ENCODE measurements at places on chromosomes 7 and 10.
A peak's percentile ranks its signal among the peaks of the same experiment; 100 is the strongest.

DNA sequence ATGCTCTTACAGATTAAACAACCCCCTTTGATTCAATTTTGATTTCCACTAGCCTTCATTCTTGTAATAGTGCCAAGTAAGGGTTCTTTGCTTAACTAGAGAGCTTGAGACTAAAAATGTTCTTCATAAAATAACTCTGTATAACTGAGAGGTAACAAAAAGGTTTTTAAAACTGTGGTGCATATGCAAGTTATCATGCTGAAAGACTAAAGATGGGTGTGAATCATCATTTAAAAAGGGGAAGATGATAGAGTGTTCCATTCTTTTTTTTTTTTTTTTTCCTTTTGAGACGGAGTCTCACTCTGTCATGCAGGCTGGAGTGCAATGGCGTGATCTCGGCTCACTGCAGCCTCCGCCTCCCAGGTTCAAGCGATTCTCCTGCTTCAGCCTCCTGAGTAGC, 11.1 kb downstream of the MDFIC start:
- DNase-seq: no peak

DNA sequence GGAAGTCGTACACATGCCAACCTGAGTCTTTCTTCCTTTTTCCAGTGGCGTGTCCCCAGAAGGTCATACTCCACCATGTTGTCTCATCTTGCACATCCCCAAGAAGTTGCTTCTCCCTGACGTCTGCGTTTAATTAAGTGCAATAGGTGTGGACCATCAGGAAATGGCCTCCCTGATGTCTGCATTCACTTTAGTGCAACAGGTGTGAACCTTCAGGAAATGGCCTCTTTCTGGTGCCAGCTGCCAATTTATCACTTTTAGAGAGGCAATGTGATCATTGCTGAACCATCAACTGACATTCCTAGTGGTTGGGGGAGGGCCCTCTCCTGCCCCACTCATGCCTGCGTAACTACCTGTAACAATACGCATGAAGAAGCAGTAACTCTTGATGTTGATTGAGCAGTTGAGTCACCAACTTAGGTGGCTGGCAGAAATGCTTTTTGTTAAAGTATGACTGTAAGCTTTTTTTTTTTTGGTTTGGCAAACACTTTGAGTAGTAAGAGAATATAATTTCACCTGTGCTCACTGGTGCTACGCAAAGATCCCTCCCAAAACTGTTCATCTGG, 25.8 kb downstream of the SCIN start:
- DNase-seq: peak; percentile 56

GRCh38 chr7:117982071-117983055, 109.1 kb upstream of the CTTNBP2 start:
- no peak for DNase-seq

GRCh38 chr10:51640120-51640819, 59.1 kb downstream of the CSTF2T start:
- no peak for DNase-seq

DNA sequence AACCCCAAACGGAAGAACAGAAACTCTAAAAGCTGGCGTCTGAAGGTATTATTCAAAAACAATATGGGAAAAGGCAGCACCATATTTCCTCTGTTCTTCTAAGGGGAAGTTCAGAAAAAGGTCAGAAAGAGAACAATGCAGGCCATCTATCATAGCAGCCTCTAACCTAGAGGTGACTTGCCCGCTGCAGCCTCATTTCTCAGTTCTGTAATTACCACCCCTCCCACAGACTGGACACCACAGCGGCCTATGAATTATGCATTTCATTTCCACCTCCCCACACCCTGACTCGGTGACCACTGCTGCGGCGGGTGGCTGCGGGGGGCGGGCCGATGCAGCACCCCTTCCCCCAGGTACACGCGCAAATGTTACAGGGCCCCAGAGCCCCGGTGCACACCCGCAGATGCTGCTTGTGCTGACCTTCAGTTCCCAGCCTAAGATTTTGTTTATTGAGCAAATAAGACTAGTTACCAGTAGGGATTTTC, 125.5 kb downstream of the CLEC2L start:
- no peak for DNase-seq

DNA sequence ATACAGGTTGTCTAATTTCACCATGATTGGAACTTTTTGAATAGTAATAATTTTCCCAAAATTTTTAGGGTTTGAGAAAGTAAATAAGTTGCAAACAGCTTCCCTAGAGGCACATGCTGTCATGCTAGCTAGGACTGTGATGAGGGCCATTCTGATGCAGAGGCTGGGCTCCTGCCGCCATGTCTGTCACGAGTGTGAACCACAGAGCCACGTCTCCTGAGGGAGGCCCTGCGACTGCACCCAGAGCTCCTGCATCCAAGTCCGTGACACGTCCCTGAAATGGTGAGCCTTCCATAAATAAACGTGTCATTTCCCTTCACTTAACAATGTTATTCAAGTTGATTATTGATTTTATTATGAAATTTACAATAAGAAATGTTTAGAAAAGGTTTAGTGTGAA, 40.0 kb downstream of the C10orf120 start:
- no peak for DNase-seq

DNA sequence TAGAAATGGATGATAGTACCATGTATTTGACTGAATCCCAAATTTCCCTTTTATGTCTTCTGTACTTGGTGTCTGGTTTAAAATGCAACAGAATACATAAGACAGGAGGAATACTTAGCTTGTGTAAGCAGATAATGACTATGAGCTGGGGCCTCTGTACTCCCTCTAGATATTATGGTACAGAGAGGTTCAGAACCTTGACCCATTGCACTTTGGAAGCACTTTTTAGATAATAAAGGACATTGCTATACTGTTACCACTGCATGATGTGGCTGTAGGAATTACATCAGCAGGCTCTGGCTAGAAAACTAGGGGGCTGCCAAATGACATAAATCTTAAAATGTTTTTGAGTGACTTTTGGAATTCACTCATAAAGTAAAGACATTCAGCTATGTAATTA, 526.6 kb downstream of the SORCS1 start:
- no peak for DNase-seq

- no peak for DNase-seq
Measured at GRCh38 chr7:154857728-154858681, 144.9 kb downstream of the PAXIP1 start.

DNA sequence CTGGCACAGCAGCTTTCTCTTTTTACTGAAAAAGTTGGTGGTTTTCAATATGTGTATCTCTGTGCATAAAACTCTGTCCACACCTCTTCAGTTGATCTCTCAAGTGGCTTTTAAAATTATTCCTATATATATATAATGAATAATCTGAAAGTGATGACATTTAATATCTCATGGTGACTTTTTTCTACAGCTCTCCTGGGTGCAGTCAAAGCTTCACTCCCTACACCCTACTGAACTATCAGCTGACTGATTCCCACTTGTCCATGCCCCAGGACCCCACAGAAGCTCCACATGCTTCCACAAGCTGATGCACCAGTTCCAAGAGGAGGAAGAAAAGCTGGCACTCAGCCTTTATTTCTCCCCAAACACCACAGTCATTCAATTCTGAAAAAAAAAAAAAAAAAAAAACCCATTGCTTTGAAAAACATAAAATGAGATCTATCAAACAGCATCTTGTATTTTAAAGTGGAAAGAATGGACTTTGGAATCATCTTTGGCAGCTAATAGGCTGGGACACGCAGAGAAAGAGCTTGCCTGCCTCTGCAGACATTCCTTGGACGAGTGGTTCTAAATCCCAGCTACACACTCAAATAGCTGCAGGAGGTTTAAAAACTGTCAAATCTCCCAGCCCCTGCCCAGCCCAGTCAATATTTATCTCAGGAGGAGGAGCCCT, 75.3 kb upstream of the GDF10 start:
- no peak for DNase-seq

GRCh38 chr7:41185851-41186250, 517.0 kb downstream of the INHBA start:
- no peak for DNase-seq

DNA sequence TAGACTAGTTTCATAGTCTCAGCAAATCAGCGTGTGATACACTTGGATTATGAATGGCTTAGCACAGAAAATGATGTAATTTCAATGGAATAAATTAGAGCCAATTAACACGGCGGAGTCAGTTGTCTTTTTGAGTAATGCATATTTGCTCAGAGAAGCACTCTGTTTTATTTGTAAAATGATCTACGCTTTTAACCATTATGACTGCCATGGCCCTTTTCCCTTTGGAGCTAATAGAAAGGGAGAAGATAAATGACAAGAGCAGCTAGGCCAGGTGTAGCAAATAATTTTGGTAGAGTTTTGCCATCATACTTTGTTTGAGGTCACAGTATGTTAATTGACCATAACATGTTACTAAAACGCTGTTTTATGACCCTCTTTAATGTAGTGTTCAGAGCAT, 86.8 kb downstream of the GPR158 start:
- DNase-seq: no peak

DNA sequence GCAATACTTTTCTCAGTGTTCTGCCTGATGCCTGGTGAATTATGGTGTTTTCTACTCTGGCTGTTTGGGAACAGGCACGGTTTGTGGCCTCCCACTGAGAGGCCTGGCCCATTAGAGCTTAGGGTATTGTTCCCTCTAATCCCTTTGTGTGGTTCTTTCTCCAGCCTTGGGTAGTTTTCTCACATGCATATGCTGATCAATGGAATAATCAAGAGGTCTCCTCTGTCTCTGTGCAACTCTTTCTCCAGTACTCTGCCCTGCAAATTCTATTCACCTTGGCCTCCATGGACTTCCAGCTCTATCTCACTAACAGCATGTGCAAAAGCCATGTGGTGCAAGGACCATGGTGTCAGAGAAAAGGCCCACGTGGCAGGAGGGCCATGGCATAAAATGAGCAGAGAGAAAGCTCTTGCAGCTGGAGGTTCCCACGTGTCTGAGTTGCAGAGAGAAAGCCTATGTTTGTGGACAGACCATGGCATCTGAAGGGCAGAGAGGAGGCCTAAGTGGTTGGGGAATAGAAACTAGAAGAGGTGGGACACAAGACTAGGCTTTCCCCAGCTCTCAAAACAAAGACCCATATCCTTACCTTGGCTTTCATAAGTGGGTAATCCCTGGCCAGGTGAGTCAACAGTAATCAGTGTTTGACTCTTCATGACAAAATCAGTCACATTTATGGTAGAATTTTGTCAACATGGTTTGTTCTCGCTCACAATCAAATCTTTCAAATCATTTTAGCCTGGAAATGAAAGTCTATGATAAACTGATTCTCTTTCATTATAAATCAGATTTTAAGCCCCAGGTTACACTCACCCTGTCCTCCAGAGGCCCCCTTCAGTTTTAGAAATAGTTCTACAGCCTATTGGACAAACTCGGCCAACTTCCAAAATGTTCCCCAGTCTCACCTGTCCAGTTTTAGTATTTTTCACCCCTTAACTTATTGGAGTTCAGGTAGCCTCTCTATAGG, 17.3 kb downstream of the OPALIN start:
- no peak for DNase-seq

- DNase-seq: no peak
Measured at GRCh38 chr7:44973610-44974401, 5.0 kb downstream of the MYO1G start.

DNA sequence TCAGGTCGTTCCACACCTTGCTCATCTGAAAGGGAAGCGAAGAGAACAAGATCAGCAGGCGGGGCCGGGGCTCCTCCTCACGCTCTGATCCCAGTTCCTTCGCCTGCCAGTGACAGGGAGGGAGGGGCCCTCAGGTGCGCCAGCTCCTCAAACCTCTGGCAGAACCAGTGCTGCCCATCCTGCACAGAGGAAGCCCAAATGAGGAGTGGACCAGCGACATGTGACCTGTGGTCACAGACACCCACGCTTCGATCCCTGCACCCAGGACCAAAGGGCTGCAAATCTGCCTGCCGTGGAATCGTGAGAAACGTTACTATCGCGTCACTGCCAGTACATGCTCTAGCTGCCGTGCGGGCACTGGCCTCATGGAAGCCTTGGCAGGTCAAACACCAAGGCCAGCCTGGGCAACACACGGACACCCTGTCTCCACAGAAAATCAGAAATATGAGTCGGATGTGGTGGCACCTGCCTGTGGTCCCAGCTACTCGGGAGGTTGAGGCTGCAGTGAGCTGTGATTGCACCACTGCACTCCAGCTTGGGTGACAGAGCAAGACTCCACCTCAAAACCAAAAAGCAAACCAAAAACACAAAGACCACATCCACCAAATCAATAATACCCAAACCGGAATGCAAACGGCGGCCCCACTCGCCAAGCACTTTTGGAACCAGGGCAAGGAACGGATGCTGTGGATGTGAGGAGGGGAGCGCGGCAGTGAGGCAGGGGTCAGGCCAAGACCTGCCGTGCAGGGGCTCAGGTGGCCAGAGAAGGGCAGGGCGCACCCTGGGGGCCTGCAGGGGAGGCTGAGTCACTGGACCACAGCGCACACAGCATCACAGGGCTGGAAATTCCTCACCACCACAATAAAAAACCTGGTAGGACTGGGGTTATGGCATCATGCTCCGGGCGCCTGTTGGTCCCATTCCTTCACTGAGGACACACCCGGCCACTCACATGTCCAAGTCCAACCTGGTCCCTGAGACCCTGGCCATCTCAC, 13.4 kb downstream of the NUDT1 start:
- no peak for DNase-seq

DNA sequence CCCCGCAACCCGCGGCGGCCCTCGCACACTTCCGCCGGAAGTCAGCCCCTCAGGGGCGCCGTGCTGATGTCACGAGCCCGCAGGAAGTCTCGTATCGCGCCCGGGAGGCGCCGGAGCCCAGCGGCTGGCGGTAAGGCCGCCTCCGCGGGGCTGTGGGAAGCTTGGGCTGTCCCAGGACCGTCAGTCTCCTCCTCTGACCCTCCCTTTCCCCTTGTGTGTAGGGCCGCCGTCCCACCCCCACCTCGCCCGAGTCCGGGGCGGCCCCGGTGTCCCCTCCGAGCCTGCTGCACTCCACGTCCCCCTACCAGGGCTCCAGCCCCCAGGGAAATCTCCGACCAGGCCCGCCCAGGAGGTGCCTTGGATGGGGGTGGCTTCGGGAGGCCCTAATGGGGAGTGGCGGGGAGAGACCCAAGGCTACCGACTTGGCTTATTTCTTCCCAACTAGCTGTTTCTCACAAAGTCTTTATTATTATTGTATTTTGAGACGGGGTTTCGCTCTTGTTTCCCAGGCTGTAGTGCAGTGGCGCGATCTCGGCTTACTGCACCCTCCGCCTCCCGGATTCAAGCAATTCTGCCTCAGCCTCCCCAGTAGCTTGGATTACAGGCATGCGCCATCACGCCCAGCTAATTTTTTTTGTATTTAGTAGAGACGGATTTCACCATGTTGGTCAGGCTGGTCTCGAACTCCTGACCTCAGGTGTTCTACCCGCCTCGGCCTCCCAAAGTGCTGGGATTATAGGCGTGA, at the start of gene ZDHHC4:
Gene ZDHHC4, plus strand, starts transcription at position 86 of the 745 bp plus-strand sequence. CDS start 3,108 bp downstream, outside the sequence.
- DNase-seq: peak; percentile 88

DNA sequence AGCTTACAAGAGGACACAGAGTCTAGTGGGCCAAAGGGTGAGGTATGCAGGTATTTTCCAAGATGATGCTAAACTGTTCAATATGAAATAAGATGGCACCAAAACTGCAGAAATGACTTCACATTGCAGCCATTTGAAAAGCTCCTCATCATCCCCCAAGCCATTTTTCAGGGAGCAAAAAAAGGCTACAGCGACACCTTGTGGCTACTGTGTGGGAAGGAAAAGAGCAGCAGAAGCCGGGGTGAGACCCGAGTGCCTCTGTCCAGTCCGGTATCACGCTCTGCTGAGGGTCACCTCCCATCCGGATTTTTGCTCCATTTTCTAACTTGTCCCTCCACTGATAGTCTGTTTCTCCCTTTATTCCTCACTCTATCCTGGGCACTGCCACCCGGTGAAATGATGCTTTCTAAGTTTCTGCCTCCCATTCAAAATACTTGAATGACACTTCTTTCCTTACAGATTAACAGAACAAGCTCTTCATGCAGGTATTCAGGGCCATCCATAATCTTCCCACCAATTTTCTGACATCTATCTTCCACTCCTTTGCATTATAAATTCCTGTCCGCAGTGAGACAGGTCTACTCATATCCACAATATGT, 220.2 kb downstream of the DGKI start:
- no peak for DNase-seq

Data from NCI-H510A (cell line).